CD8-positive, alpha-beta memory T cell (primary cell): ENCODE measurements at places on chromosomes 4 and X. TPM values are rescaled to one million over a fixed set of nuclear protein-coding genes. Genes with fewer than 3 reads are reported as not detected.

Gene PAGE2B
- not detected for total RNA-seq

Gene GPC3
- total RNA-seq: not detected

Gene SPP1
- 7.2 TPM for total RNA-seq

Gene UGT2B28
- total RNA-seq: not detected

Gene F8A3
- total RNA-seq: 11.2 TPM

Gene TLR2
- 0.53 TPM for total RNA-seq

Gene SFRP2
- total RNA-seq: not detected

Gene AR
- not detected for total RNA-seq

Gene ZNF41
- 11.9 TPM for total RNA-seq

Gene CYLC1
- not detected for total RNA-seq

Gene TRIM61
- total RNA-seq: 2.7 TPM

Gene SULT1E1
- not detected for total RNA-seq

Gene FRMD7
- total RNA-seq: not detected

Gene CNKSR2
- total RNA-seq: 4.1 TPM

Gene RENBP
- total RNA-seq: 4.6 TPM

Gene ASB12
- not detected for total RNA-seq

Gene NPY1R
- total RNA-seq: not detected

Gene PAGE4
- not detected for total RNA-seq

Gene GUCY2F
- total RNA-seq: not detected

Gene CT45A1
- total RNA-seq: not detected
